ENCODE measurements at places on chromosomes 6 and 20.

- DNase-seq, result peak; percentile 92
Observed at GRCh38 chr6:2931970-2932748, 29.1 kb upstream of the SERPINB9 start.

DNA sequence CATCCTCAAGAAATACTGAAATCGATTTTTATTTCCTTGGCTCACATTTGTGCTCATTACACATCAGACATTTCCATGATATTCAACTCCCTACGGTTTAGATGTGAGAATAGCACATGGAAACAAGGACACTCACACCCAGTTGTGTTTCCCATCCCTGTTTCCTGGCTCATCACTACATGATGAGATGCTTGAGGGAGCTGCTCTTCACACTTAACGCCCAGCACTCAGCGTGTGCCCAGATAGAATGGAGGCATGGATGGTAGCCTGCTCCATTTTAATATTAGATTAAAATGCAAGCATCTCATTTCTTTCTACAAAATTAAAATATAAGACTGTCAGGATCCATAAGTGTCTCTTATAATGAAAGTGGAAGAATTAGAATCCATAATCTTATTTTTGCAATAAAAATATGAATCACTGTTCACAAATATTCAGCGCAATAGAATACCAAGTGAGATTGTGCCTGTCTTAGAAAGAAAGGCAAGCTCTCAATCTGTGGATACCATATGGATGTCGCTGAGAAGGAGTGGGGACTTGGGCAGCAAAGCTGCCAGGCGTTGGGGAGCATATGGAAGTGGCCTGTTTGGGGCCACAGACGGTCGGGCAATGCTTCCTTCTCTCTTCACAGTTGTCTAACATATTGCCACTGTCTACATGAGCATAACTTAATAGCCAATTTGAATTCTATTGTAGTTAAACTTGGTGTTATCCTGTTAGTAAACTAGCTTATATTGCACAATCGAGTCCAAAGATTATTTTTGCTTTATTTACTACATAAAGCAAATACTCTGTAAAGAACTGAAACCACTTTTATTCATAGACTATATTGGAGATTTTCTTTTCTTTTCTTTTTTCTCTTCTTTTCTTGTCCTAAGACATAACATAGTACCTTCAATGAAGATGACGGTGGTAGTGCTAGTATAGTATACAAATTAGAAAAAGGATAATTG is 206.8 kb upstream of the QKI start:
- no peak for DNase-seq

DNA sequence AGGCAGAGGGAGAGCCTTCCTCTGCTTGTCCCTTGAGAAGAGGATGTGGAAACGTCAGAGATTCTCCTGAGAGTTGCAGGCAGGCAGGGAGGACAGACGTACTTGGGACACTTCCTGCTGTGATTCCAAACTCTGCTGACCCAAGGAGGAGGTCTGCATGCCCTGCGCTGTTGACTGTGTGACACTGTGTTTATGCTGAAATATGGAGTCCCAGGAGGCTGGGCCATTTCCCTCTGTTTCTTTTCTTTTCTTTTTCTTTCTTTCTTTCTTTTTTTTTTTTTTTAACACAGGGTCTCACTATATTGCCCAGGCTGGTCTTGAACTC is 63.5 kb upstream of the BHLHE23 start:
- DNase-seq, result no peak

DNA sequence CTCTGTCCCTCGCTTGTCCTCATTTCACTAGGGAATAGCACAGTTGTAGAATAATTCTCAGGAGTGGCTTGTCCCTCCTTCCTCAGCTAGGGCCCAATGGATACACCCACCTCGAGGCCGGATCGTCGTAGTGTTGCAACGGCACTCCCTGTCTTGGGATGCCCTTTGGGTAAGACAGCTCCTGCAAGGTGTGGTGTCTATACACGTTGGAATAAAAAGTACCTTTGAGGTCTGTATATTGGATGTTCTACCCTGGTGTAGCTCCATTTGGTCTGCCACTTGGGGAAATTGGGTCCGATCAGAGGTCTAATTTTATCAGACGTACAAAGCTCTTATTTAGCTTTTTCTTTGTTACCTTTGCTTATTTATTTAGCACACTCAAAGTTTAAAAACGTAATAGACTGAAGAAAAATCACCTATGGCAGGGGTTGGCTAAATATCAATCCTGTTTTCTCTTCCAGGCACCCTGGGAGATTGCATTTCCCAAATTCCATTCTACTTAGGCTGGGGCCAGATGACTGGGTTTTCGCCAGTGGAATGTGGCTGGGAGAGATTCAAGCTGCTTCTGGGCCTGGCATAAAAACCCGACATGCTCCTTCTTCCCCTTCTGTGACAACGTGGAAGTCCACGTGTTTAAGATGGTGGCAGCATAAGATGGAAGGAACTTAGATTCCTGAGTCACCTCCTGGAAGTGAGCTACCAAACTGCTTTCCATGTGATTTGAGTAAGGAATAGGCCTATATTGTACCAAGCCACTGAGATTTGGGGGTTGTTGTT is 82.3 kb upstream of the CD83 start:
- DNase-seq, result no peak

- no peak for DNase-seq
Observed at GRCh38 chr20:46308258-46309157, at the start of gene CDH22. Gene CDH22, minus strand, starts transcription at chr20:46308498. Its CDS starts 57,204 bp downstream, at chr20:46251294.

GRCh38 chr20:31868853-31869672 is 1.3 kb downstream of the DUSP15 start:
- DNase-seq, result no peak

- no peak for DNase-seq
Observed at GRCh38 chr20:63071541-63072181, 64.9 kb upstream of the BHLHE23 start.

DNA sequence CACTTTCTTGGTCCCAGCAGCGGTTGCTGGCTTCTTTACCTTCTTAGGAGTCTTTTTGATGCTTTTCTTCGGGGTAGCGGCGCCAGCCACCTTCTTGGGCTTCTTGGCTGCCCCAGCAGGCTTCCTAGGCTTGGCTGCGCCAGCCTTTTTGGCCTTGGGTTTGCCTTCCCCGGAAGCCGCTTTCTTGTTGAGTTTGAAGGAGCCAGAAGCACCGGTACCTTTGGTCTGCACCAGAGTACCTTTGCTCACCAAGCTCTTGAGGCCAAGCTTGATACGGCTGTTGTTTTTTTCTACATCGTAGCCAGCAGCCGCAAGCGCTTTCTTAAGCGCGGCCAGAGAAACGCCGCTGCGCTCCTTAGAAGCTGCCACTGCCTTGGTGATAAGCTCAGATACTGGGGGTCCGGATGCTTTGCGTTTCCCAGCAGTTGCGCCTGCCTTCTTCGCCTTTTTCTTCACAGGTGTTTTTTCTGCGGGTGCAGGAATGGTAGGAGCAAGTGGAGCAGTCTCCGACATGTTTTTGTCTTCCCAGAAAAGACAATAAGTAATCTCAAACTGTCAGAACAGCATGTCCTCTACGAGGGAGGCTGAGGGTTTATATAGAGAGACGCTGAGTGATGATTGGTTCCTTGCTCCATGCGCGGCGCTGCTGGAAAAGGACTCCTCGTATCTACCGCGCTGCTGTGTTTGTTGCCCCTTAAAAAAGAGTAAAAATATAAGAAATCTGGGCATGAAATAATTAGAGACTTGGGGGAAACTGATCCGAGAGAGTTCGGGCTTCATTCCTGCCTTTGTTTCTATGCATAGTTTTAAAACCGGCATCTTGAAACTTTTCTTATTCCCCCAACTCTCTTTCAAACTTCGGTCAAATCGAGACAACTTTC is 130.3 kb upstream of the BTN3A2 start:
- peak; percentile 93 for DNase-seq

DNA sequence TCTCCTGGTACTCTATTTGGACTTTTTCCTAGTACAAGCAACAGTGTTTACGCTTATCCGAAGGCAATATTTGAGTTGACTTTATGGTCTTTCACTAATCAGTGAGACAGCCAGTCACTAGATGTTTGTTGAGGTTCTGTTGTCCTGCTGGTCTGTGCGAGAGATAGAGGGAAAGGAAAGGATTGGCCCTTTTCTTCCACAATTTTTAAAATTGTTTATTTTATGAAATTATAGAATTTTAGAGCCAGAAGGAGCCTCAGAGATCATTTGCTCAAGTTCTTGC is 44.4 kb downstream of the MAP3K4 start:
- no peak for DNase-seq

DNA sequence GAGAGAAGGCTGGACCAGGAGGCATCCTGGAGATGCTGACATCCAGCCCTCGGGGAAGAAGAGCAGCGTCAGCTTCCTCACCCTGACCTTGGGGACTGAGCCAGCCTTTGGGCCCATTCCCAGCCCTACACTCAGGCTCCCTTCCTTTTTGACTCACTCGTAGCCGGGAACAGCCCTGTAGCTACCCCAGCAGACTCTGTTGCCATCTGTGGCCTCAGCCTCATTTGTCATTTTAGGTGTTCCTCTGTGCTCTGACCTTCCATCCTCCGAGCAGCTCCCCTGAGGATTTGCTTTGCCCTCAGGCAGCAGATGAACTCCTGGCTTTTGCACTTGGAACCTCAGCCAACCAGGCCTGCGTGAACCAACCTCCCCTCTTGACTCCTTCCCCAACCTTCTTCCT is 67.5 kb downstream of the ELOVL2 start:
- DNase-seq, result no peak

- DNase-seq, result no peak
Observed at GRCh38 chr6:165686596-165687365, 23.7 kb upstream of the PDE10A start.

GRCh38 chr6:30626484-30627366 is at the start of gene ATAT1:
Gene ATAT1, plus strand, starts transcription at chr6:30626874.
- peak; percentile 91 for DNase-seq

GRCh38 chr6:140697585-140697984 is 1323.1 kb upstream of the CITED2 start:
- DNase-seq, result no peak

- DNase-seq, result no peak
Observed at GRCh38 chr6:6722195-6722594, 133.7 kb downstream of the LY86 start.

- no peak for DNase-seq
Observed at GRCh38 chr6:4611429-4612129, 164.6 kb upstream of the CDYL start.

DNA sequence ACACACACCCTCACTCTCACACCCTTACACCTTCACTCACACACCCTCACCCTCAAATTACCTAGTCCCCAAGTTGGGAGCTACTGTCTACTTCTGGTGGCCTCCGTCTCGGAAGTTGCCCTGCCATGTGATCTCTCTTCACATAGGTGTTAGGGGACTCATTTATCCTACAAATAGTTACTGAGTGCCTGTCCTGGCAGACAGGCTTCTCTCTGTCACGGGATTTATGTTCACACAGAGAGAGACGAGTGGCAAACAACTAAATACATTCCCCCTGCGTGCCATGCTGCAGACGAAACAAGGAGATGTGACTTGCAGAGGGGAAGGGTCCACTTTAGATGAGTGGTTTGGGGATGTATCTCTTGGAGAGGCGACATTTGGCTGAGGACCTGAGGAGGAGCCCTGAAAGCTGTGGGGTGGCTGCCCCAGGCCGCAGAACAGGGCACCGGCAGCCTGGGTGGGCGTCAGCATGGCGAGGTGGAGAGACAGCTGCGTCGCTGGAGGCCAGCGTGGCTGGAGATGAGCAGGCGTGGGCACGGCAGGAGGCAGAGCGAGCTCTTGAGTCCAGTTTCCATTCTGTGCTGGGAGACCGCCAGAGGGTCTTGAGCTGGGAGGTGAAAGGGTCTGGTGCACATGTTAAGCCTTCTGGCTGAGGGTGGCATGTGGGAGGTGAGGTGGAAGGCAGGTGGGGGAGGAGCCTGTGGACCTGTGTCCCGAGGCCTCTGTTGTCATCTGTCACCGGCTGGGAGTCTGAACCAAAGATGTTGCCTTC is 17.2 kb downstream of the DYNLT1 start:
- DNase-seq, result no peak

- DNase-seq, result no peak
Observed at GRCh38 chr6:123966618-123967017, 163.0 kb downstream of the NKAIN2 start.

DNA sequence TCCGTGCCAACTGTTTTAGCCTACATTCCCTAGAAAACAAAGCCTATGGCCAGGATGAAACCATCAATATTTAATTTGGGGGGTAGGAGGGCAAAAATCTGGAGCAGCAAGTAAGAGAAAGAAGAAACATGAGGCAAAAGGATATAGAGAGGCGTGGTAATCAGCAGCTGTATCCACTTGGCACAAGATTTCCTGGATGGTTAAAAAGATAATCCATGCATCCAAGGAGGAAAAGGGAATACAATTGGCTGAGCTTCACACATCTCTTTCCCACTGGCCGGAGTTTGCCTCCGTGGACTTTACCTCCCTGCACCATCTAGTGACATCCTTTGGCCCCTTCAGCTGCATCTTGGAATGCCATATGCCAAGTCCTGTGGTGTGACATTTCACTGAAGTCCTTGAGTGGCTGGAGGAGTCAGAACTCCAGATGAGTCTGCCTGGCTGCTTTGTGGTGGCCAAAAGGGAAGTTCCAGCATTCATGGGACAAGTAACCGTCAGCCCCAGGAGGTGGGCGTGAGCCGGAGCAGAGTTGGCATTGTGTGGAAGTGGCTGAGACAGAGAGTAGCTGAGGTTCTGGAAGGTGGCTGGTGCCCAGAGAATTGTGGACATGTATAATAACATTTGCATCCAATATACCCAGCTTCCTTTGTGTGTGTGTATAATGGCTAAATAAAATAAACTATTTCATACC is 13.7 kb upstream of the TMX4 start:
- DNase-seq, result no peak

DNA sequence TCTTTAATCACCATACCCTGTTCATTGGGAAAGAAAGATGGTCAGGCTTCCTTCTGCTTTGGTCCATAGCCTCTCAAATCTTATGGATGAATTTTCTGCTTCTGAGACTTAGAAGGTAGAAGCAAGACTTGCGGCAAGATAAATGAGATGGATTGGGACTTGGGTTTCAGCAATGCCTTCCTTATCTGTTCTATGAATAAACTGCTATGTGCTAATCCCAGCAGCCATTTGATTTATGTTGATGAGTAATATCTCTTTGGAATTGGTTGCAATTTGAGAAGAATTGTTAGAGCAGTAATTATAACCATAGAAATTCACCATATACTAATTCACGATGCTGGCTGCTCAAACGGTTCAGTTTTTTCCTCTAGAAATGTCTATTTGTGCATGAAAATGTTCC is 48.3 kb downstream of the TXLNB start:
- no peak for DNase-seq

DNA sequence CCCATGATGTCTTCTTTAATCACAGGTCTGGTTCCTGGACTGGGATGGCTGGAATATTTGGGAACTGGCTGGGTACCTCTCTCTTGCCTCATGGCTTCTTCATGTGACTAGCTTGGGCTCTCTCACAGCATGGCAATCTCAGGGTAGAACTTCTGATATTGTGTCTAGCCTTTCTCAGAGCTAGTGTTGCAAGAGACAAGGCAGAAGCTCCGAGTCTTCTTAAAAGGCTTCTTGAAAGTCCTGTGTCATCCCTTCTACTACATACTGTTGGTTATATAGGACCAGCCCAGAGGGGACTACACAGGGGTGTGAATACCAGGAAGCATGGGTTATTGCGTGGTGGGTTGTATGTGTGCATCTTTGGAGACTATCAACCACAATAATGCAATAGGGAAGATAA is 23.3 kb downstream of the BCAS1 start:
- no peak for DNase-seq

GRCh38 chr6:79672631-79673111 is 41.5 kb downstream of the SH3BGRL2 start:
- DNase-seq, result peak; percentile 50
